Umbilical cord (tissue), 2 donors: ENCODE measurements at places on chromosomes 3 and 15.

- no peak for DNase-seq
Measured at GRCh38 chr3:172676196-172676922, 34.5 kb downstream of the NCEH1 start.

DNA sequence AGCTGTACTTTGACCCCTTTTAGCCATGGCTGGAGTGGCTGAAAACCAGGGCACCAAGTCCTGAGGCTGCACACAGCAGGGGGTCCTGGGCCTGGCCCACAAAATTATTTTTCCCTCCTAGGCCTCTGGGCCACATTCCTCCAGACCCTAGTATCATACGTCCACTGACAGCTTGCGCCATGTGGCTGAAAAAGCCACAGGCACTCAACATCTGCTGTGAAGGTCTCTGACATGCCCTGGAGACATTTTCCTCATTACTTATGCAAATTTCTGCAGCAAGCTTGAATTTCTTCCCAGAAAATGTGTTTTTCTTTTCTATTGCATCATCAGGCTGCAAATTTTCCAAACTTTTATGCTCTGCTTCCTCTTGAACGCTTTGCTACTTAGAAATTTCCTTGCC lies 239.0 kb downstream of the SQOR start:
- DNase-seq: no peak

DNA sequence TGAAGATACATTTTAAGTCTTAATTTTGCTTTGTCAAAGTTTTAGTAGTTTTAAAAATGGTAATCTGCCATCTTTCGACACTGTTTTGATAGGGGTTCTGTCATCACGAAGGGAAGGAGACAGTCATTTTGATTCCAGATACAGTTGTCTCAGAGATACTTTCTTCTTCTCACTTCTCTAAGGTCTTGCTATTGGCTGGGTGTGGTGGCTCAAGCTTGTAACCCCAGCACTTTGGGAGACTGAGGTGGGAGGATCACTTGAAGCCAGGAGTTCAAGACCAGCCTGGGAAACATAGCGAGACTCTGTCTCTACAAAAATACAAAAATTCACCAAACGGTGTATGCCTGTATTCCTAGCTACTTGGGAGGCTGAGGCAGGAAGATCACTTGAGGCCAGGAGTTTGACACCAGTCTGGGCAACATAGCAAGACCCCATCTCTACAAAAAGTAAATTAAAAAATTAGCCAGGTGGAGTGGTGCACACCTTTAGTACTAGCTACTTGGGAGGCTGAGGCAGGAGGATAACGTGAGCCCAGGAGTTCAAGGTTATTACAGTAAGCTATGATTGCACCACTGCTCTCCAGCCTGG lies 3.3 kb downstream of the RAB8B start:
- DNase-seq: no peak

GRCh38 chr3:46143951-46144473 lies 64.1 kb downstream of the CCR1 start:
- peak; percentile 47 for DNase-seq

DNA sequence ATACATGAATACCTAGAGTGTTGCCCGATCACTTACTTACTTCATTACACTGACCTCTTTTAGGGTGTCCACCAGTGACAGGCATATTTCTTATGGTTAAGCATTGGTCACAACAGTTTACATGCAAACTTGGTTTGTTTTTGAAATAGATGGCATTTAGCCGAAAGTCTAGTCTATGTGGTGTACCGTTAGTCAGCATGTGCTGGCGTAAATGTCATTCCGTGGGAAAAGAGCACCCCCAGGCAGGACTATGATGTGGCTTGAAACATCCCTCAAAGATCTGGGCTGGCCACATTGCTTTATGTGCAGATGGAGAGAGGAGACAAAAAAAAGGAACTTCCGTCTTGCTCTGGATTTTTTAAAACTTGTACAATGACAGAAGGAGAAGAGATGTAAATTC lies 357.0 kb upstream of the ICE2 start:
- no peak for DNase-seq
